ENCODE measurements at places on chromosomes 11 and 22.

GRCh38 chr22:36976606-36977005 is 42.6 kb downstream of the TST start:
- DNase-seq = no peak

DNA sequence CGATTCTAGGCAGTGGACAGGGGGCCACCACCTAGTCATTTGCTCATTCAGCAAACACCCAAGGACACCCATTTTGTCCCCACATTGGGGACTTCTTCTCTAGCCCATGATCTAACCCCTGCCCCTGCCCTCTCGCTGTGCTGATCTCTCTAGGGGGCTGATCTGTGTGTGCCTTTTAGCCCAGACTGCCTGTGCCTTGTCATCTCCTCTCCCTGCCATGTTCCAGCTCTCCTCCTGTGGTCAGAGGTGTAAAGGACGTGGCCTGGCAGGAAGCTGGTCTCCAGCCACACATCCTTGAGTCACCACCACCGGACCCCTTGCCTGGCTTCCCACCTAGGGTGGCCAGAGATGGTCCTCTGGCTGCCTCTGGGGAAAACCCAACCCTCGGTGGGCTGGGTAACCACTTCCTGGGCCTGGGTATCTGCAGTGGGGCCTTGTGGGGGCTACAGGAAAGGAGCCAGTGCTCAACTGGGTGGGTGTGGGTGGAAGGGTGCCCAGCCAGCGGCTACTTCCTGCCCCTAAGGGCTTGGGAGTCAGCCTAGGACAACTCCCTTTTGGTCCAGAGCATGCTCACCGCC is 1.3 kb downstream of the CTSW start:
- no peak for DNase-seq

GRCh38 chr22:26432619-26433311 is 3.7 kb downstream of the ASPHD2 start:
- no peak for DNase-seq

- no peak for DNase-seq
These were observed 70.8 kb downstream of the FAT3 start for GRCh38 chr11:92295175-92296137.

- DNase-seq = no peak
These were observed 65.1 kb downstream of the PARVG start for GRCh38 chr22:44245867-44246266.

- DNase-seq = no peak
These were observed 53.8 kb downstream of the LARGE1 start for GRCh38 chr22:33866511-33866910.

DNA sequence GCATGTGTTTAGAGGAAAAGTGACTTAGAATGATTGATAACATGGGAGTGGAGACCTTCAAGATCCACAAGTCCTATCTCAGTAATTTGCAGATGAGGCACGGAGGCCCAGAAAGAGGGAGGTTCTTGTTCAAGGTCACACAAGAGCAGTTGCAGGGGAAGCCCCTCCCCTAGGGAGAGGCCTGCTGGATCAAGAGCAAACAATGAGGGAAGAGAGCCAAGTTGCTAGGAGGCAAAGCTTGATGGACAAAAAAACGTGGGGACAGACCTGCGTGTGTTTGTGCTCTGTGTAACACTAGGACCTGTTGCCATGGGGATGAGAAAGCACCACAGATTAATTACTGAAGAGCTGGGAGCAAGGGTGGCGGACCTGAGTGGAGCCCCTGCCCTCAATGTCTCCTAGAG is 6.4 kb upstream of the MFRP start:
- DNase-seq = no peak

GRCh38 chr22:17795661-17796548 is 21.6 kb upstream of the BID start:
- DNase-seq = no peak

DNA sequence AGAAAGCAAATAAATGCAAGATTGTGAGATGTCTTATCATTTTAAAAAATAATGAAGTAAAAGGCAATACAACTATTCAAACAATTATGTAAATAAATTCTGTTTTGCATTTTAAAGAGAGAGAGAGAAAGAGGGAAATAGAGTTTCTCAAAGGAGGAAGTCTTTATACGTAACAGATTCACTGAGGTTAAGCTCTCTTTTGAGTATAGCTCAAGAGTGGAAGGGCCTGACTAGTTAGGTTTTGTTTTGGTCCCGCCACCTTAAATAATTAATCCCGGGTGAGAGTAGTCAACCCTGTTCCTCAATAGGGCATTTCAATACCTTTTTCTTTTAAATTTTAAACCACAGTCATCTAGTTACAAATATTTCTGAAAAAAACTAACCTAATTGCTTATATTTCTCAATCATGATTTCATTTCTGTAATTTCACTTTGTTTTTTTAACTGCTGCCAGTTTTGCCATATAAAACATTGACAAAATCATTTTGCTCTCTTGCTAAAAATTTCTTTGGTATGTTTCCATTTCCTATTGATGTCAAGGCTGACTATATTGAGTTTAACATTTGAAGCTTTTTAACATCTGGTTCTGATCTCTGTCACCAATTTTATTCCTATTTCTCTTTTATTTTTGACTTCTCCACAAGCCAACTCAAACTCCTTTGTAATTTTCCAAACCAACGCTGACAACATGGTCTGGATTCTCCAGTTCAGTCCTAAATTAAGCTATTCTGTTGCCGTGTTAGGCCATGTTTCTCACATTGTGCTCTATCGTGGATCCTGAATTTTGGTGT is 10.3 kb downstream of the OR10D3 start:
- no peak for DNase-seq

DNA sequence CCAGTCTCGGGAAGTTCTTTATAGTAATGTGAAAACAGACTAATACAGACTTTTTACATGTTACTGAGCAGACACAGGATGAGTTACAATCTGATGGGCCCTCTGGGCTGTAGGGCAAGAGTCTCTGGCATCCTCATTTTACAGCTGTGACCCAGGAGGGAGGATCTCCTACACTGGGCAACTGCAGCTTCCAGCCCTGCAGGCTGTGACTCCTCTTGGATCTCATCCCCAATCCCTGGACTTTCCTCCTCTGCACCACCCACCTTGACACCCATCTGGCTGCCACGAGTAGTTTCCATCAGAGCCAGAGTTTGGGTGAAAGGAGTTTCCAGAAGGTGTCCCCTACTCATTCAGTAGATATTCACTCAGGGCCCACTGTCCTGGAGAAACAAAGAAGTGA is 48.9 kb upstream of the MYEOV start:
- no peak for DNase-seq

GRCh38 chr11:72930008-72930407 is 115.8 kb downstream of the ATG16L2 start:
- DNase-seq = no peak

GRCh38 chr22:31561238-31561887 is 65.0 kb downstream of the SFI1 start:
- no peak for DNase-seq

GRCh38 chr11:8035200-8035855 is 45.7 kb upstream of the TUB start:
- no peak for DNase-seq

DNA sequence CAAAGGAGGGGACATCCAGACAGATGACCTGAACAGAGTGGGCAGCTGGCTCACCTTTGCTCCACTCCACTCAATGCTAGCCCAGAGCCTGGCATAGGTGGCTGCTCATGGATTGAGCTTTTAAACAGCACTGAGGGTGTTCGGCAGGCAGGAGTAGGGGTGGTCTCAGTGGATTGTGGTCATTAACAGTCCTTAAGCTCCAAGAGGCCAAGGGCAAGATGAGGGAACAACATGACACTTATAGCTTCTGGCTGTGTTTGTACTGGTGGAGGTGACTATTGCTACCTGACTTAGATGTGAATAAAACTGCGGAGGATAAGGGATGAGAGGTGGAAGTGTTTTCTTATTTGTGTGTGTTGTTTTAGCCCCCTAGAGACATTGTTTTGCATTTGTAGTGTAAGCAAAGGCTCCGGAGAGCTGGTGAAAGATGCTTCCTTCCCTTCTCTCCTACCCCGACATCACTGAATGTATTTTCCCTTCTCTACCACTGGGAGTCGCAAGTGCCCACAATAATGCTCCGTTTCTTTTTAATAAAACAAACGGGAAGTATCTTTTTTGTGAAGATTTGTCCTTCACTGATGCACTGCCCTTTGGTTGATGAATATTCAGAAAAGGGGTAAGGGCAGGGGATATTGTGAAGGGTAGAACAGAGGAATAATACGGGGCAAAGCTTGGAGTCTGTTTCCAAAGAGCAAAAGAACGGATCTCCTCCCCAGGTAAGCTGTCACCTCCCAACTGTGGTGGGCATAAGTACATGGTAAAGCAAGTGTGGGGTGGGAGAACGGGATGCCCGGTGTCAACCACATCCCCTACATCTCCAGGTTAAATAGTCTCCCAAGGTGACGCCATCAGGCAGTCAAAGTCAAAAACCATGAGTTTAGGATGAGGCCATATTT is 27.5 kb upstream of the MTNR1B start:
- DNase-seq = no peak

DNA sequence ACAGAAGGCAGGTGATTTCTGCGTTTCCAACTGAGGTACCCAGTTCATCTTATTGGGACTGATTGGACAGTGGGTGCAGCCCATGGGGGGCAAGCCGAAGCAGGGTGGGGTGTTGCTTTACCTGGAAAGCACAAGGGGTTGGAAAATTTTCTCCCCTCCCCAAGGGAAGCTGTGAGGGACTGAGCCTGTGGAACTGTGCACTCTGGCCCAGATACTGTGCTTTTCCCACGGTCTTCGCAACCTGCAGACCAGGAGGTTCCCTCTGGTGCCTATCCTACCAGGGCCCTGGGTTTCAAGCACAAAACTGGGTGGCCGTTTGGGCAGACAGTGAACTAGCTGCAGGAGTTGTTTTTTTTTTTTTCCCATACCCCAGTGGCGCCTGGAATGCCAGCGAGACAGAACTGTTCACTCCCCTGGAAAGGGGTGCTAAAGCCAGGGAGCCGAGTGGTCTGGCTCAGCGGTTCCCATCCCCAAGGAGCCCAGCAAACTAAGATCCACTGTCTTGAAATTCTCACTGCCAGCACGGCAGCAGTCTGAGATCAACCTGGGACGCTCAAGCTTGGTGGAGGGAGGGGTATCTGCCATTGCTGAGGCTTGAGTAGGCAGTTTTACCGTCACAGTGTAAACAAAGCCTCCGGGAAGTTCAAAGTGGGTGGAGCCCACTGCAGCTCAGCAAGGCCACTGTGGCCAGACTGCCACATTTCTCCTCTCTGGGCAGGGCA is 97.2 kb downstream of the JRKL start:
- no peak for DNase-seq

- DNase-seq = peak; percentile 87
These were observed at the start of gene SUN2 for GRCh38 chr22:38755911-38756532. TSS of gene SUN2 (minus strand) at chr22:38755998. CDS start at chr22:38752628, 3,370 bp downstream.

DNA sequence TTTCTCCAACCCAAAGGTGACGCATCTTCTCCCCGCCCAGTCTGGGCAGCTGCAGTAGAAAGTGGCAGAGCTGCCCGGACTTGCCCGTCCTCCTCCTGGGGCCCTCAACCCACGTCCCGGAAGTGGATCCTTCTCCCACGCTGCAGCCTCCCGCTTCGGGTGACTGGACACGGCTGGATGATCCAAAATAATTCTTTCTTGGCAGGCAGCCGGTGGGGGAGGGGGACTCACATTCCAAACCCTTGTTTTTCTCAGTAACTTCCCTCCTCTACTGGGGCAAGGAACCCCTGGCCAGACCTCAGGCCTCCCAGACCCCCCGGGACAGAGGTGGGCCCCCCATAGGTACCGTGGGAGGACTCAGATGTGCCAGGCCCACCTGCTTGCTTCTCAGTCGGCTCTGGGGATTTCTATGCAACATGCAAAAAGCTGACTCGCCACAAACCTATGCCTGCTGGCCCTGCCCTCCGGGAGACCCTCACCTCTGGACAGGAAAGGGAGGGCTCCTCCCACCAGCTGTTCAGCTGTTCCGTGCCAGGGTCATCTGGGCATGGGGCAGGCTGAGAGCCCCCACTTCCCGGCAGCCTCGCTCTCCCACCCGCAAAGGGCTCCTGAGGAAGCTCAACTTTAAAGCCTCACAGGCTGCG is 1.4 kb downstream of the PLXNB2 start:
- DNase-seq = no peak

GRCh38 chr22:31616315-31616980 is 45.6 kb downstream of the PISD start:
- no peak for DNase-seq

GRCh38 chr11:83078269-83078668 is 6.6 kb upstream of the RAB30 start:
- no peak for DNase-seq

DNA sequence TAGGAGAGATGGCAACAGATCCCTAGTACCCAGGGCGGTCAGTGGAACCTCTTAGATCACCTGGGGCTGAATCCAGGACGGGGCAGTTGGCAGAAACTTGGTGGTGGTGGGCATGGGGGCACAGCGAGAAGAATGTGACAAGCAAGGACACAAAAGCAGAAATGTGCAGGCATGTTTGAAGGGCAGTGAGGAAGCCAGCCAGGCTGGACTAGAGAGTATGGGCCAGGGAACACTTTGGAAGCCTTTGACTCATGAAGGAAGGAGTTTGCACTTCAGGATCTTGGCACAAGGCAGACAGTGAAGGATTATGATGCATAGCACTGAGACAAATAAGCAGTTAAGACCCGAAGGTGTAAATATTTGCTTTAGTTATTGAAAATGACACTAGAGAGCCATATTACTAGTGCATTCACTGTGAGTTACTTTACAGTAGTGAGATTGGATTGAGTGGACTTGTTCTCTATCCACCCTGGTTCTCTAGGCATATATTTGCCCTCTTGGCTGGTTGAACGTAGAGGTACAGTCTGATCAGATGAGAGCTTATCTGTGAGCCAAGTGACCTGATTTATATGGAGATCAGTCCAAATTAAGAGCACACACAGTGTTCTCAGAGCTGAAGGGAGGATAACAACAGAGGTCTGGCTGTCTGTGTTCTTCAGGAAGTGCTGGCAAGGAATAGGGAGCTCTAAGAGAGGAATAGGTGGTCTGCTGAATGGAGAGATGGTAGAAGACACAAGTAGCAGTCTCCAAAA is 210.4 kb downstream of the SNX19 start:
- DNase-seq = no peak

- no peak for DNase-seq
These were observed 16.1 kb upstream of the CARD18 start for GRCh38 chr11:105155679-105156078.

- DNase-seq = no peak
These were observed 192.3 kb downstream of the KIRREL3 start for GRCh38 chr11:126808296-126808695.

DNA sequence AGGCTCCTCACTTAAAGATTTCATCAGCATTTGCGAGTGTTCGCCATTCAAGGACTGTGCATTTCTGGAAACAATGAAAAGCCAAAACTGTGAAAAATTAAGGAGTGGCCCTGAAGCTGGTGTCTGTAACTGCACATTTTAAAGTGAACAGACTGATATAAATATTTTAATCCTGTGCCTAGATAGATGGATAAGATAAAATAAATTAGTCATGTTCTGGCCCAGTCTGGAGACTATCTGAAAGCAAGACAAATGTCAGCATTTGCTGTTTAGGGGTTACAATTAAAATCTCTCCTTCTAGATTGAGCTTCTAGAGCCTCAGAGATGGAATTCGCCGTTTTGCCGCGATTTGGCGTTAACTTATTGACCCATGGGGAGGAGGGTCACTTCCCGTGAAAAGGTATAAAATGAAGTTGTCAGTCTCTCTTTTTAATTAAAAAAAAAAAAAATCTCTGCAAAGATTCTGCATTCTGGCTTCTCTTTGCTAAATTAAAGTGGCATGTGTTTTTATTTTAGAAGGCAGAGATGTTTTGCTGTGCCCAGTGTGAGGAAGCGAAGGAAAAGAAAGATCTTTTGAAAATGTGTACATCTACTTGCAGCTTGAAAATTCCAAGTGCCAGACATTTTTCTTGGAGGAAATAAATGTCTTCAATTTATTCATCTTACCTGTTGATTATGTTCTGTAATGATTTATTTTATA is 79.7 kb upstream of the WNT7B start:
- DNase-seq = no peak
